ENCODE measurements at places on chromosomes 7 and 10.

DNA sequence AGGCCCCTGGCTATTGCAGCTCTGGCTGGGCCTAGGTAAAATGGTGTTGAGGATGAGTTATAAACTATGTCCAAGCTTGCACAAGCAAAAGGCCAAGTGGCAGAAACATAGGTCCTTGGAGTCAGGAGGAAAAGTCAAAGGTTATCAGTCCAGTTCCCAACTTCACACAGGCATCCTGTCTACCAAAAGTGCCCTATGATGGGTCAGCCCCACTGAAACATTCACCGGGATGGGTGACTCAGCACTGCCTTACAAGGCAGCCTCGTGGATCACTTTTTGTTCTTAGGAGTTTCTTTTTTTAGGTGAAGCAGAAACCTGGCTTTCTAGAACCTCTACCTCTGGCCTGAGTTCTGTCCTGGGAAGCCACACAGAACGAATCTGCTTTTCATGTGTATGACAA, 158.8 kb upstream of the LYZL2 start:
- DNase-seq, result no peak

DNA sequence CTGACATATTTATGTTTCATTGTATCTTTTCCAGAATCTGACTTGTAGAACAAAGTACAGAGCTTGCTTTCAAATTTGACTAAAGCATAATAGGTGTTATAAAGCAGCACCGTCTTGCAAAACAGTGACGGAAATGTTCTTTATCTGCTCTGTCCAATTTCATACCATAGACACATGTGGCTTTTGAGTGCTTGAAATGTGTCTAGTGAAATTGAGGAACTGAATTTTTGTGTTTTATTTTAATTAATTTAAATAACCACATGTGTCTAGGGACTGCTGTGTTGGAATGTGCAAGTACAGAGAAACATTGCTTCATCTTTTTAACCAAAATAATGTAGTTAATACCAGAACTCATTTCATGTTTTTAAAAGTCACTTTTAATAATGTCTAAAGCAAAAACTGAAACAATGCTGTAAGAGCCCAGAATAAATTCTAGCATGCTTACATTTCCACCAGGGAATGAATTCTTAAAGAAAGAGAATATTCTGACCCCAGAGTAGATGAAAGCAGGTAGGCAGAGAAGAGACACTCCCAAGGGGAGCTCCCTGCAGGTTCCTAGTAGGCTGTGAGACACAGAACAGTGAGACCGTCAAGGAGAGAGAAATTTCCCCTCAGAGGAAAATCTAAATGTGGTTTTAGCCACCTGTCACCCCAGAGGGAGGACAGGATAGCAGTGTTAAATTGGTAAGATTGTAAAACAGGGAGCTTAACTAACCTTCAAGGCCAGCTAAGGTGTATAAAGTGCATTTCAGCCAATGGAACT, 175.3 kb upstream of the KMT2E start:
- no peak for DNase-seq

- DNase-seq, result no peak
Observed at GRCh38 chr10:48412933-48413332, 106.5 kb downstream of the MAPK8 start.

- no peak for DNase-seq
Observed at GRCh38 chr10:86409183-86409582, 42.6 kb upstream of the GRID1 start.

- no peak for DNase-seq
Observed at GRCh38 chr7:116232350-116232749, 22.0 kb downstream of the TES start.

GRCh38 chr10:113113241-113113640, 163.2 kb downstream of the TCF7L2 start:
- no peak for DNase-seq

DNA sequence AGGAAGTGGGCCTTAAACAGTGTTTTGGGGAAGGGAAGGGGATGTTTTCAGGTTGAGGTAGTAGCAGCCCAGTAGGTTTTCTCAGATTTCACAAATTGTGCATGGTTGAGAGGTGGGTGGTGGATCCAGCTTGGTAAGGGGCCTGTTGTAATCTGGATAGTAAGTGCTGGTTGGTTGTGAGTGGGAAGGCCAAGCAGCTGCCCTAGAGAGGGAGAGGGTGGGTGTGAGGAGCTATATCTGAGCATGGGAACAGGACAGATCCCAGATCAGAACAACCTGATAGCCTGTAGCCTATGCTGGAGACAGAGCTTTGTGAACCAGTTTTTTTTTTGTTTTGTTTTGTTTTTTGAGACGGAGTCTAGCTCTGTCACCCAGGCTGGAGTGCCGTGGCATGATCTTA, 53.9 kb upstream of the ZMIZ2 start:
- DNase-seq, result no peak

- DNase-seq, result no peak
Observed at GRCh38 chr10:27564398-27564797, 60.3 kb downstream of the RAB18 start.

DNA sequence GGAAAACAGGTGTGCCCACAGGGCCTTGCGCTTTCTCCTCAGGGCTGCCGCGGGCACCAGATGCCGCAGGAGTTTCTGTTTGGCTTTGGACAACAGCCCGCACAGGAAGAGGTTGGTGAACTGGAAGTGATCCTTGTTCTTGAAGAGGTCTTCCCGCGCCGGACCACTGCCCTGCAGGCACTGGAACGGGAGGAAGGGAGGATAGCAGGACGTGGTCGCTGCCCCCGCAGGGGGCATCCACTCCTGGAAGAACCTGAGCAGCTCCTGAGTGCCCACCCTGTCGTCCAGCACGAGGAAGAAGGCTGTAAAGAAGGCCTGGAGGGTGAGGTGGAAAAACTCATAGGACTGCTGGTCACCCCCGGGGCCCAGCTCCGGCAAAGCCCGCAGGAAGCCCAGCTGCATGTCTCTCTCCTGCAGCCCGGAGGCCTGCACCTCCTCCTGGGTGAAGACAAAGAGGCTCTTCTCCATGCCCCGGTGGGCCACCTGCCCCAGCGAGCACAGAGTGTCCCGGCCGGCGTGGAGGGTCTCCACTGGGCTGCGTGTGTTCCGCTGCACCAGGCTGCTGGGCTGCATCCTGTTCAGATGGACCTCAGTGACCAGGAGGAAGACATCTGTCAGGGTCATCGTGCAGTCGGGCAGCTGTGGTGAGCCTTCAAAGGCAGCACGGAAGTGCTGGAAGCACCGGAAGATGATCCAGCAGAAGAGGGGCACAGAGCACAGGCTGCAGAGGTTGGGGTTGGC, 26.9 kb downstream of the NOD1 start:
- no peak for DNase-seq

DNA sequence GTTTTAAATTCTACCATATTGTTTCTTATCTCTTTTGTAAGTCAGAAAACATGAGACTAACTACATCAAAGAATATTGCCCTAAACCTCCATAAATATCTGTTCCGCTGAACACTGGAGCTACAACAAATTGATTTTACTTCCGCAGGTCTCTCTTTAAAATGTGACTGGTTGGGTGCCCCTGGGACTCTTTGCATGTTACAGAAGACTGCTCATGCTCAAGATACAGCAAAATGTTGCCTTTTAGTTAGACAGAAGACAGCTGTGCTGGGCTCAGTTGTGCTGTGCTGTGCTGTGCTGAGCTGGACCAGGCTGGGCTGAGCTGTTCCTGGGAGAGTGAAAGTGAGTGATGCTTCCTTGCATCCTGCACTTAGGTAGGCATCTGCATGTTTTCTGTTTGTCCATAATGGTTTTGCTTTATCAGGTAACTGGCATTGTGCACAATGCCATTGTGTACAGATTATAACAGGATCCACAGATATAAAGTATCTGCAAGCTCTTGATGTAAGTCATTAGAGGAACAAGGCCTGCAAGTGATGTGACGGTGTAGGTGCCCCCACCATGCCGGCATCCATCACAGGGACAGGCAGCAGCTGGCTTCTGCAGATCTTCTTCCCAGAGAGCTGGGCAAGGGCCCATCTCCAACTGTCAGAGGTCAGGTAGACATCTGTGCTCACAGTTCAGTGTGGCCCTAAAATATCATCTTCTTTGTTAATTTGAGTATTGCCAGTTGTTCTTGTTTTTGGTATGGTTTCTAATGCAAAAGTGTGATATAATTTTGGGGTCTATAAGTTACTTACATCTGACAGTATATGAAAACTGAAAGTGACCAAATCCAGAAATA, 972.5 kb upstream of the CELF2 start:
- no peak for DNase-seq

DNA sequence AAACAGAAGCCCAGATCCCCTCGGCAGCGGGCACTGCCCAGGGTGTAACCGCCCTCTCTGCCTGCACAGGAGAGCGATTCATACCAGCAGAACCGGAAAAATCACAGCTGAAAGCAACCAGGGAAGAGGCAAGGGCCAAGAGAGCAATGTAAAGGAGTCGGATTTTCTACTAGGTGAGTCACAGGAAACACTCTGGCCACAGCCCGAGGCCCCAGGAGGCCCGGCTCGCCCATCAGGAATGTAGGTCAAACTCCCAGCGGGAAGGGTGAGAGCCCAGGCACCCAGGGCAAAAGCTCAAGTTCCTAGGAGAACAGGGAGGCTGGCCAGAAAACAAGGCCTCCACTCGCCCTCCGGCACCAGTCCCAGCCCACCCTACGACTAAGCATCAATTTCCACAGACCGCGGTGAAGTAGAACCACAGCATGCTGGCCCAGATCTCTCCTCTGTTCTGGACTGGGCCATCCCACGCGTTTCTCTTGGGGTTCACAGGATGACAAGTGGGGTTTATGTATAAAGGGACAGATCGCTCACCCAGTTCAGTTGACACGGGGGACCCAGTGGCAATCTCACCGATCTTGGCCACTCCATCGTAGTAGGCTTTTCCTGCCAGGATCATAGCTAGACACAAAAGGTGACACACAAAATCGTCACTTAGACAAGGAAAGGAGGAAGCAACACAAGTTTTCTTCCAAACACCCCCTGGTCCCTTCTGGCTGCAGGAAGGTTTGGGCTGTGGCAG, 46.2 kb downstream of the BAIAP2L1 start:
- no peak for DNase-seq

GRCh38 chr10:117903854-117904253, 142.9 kb downstream of the RAB11FIP2 start:
- DNase-seq, result no peak

- DNase-seq, result no peak
Observed at GRCh38 chr7:3730276-3730675, 429.2 kb downstream of the SDK1 start.

DNA sequence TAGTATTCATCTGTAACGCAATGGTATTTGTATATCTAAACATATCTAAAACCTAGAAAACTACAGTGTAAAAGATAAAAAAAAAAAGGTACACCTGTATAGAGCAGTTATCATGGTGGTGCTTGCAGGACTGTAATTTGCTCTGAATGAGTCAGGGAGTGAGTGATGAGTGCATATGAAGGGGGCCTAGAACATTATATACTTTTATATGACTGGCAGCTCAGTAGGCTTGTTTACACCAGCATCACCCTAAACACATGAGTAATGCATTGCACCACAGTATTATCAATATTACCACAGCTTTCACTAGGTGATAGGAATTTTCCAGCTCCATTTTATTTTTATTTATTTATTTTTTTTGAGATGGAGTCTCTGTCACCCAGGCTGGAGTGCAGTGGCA, 40.8 kb downstream of the TRIM24 start:
- no peak for DNase-seq

Data from activated gamma-delta T cell treated with Interleukin-2 at 50 U/mL for 16 hours (primary cell).